COLO829 (cell line): ENCODE measurements at places on chromosomes 5 and 9.

DNA sequence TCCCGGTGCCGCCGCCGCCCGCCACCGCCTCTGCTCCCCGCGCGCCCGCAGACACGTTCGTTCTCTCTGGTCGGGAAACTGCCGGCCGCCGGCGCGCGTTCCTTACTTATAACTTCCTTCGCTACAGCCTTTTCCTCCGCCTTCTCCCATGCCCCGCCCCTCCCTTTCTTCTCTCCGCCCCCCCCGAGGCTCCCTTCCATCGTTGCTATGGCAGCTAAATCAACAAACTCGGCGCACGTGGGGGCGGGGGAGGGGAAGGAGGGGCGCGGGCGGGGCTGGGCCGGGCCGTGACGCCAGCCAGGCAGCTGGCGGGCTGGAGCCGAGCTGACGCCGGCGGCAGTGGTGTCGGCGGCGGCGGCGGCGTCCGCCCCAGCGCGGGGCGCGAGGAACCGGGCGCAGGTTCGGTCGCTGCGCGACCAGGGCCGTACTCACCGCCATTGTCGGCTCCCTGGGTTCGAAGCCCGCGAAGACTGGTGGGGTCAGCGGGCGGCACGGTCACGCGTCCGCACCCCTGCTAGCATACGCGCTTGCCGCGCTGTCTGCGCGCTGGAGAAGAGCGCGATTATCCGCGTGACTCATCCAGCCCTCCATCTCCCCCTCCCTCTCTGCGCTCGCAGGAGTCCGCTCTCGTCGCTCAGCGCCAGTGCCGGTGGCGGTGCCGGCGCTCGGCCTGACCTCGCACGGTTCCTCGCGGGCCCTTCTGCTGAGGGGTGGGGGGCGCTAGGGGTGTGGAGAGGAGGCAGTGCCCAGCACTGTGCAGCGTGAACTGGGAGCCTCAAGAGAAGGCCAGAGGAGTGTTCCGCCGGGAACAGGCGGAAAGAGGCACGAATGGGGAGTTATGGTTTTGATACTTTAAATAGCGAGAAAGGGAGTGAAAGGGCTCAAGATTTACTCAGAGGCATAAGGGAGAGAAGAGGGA lies at the start of gene KLF4:
Gene KLF4 (minus strand): TSS at position 83 of the 919 bp plus-strand sequence. CDS start 597 bp downstream, outside the sequence.
- DNase-seq, result peak; percentile 94

GRCh38 chr5:97547999-97548738 lies 365.1 kb upstream of the RIOK2 start:
- DNase-seq, result no peak

GRCh38 chr5:96933764-96934707 lies 1.8 kb upstream of the LNPEP start:
- no peak for DNase-seq

- no peak for DNase-seq
These were observed 18.9 kb downstream of the VAV2 start for GRCh38 chr9:133973111-133973790.

- no peak for DNase-seq
These were observed 80.3 kb downstream of the ENC1 start for GRCh38 chr5:74560245-74560644.

DNA sequence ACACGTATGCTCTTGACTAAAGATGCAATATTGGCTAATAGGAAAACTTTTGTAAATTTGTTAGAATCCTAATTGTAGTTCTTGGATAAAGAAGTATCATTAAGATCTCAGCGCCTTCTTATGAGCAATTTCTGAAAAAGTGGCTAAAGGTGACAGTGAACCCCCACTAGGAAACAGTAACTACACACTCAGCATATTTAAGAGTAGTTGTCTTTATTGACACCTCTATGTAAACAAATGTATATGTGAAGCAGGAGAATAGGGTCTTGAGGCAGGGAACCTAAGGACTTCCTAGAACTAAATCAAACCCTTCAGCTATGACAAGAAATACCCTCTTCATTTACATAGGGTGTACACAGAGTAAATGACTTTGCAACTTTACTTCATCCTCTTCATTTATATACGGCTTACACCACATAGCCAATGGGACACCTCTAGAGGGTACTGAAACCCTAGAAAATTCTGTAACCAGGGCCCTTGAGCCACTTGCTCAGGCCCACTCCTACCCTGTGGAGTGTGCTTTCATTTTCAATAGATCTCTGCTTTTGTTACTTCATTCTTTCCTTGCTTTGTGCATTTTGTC lies 2.8 kb downstream of the NIPSNAP3A start:
- DNase-seq, result no peak

DNA sequence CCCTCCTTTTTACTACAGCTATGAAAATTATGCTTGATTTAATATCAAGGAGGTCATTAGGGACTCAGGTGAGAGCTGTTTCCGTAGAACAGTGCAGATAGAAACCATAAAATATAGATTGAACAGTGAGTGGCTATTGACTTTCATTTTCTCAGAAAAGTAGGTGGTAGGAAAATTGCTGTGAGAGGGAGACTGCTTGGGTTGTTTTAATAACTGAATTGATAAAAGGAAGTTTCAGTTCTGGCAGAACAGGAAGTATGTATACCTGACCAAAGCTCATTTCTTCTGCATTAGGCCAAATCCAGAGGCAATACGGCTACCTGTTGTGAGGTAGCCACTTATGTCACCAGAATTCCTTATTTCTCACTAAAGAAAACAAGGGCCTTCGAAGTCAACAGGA lies 761.7 kb upstream of the ARRDC3 start:
- DNase-seq, result no peak

DNA sequence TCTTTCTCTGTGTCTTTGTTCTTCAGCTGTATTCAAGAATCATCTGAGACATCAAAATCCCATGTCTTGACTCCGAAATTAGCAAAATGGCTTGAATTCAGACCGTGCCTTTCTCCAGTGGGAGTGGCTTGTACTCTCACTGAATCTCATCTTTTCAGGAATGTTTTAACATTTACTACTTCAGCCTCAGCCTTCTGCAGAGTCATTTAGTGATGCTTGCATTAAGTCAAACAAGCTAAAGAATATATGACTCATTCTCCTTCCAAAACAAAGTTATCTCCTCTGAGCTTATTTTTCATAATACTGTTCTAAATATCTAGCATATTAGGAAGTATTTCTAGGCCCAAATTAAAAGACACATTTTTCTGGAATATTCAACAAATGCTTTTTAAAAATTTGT lies 205.3 kb downstream of the CDH10 start:
- DNase-seq, result no peak

GRCh38 chr9:27800692-27801370 lies 227.6 kb upstream of the C9orf72 start:
- no peak for DNase-seq

DNA sequence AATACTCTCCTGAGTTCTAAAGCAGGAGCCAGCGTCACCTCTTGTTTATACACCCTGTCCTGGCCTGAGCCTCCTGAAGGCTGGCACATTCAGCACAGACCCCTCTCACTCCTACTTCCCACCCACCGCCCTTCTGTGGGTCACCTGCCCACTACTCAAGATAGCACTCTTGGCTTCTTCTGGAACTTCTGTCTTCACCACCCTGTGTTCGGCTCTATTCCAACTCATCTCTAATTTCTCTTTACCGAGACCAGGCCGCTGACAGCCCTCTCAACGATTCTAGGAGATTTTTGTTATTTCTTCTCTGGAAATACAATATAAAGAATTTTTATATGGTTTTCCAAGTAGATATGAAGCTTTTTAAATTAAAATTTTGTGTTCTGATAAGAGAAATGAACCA lies 57.4 kb downstream of the IRF1 start:
- no peak for DNase-seq

- no peak for DNase-seq
These were observed 148.1 kb downstream of the ACTBL2 start for GRCh38 chr5:57334475-57334874.

DNA sequence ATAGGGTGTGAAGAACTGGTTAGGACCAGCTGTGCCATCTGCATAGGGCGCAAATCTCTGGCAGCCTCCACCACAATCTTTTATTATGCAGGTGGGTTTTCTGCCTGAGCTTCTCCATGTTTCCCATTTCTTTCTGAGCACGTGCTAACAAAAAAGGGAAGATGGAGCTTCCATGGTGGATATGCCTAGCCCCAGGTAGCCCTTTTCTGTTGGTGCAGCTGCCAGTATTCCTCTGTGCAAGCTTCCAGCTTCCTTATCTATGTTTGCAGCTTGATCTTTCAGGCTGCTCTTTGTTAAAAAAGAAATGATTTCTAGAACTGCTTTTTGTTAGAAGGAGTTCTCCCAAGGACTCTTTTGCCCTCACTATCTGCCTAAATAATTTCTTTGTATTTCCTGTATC lies 95.0 kb upstream of the EPB41L4A start:
- no peak for DNase-seq

DNA sequence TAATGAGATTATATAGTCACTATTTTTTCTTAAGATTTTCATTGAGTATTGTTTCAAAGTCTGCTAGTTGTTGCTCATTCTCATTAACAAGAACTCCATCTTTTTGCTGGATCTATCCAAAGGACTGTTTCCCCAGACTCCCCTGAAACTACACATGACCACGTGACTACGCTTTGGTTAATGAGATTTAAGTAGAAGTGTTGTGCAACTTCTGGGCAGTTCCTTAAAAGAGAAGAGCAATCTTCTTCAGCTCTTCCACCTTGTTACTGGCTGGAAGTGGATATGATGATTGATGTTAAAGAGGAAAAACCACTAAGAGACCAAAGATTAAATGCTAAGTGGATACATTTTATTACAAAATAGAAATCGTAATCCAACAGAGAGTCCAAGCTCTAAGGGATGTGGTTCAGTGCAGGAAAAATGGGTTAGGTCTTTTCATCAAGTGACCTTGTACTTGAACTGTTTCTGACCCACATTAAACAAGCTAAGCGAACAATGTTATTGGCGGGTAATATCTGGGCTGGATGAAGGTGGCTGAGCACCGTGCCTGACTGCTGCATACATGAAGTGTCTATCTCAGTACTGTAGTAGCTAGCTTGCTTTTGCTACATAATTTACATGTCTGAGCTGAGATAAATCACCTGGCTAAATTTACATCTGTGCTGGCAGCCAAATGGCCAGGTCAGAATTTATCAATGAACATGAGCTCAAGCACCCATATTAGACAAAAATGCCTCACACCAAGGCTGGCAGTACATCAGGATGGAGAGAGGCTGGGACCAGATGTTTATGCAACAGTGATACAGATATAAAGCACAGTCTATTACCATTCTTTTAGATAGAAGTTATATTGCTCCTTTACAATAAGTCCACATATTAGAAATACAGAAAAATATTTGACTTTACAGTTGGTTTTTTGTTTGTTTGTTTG lies 7.5 kb upstream of the CTNNAL1 start:
- DNase-seq, result no peak

DNA sequence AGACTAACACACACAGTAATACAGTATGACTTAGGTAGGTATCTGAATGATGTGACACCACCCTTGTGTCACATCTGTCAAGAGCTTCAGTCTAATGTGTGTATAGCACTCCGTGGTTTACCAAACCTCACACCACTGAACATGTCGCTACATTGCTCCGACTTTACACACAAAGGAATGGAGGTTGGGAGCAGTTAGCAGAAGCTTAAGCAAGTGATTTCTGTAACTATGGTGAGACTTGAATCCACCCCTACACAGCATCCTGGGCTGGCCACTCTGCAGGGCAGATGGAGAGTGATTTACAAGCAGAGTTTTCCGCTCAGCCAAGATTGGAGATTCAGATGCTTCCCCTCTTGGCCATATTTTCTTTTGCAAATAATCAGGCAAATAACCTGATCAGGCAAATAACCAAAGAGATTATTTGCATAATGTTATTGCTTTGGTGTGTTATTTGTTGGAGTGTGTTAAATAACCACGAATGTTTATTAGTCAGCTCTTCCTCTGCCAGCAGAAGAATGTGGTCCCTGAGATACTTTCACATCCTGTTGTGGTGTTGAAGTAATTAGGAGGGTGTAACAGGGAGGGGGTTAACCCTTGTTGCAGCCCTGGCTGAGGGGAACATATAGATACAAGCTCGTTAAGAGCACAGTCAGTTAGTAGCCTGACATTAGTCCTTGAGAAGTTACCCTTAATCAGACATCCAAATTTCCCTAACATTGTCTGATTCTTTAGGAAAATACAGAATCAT lies 92.8 kb downstream of the SNX18 start:
- DNase-seq, result no peak

DNA sequence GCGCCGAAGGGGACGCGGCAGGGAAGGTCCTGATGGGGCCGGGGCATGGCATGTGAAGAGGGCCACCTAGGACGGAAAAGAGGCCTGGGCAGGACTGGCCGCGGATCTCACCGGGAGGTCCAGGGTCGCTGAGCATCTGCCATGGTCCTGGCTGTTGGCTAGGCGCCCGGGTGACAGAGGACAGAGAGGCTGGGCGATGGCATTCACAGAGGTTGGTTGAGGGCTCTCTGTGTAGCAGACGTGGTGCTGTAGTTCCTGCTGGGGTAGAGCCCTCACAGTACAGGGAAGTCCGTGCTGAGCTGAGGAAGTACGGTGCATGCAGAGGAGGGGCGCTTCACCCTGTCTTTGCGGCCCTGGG lies 427 bp downstream of the PCYOX1L start:
- DNase-seq, result no peak

DNA sequence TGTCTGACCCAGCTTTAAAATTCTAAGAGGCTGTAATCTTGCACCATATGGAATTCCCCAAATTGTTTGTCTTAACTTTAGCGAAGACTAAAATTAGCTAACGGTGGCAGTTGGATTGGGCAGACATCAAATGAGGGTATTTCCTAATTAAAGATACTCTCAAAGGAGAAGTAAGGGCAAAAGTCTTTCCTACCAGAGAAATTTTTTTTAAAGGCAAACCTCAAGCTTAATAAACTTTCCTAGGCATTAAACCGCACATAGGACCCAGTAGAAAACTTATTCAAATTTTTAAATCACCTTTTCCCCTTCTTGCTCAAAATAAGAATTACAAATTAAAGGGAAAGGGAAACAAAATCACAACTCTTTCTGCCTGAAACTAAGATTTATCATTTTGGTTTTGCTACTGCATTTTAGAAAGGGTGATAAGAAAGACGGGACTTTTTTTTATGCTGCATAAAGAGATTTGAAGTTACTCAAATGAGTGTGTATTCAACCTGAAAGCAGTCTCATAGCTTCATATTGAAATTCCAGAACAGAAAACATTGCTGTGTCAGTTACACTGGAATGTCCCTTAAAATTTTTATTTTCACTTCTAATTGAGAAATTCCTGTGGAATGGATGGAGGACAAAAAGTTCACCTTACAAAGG lies 189.1 kb upstream of the PTGER4 start:
- no peak for DNase-seq
